ENCODE measurements at places on chromosomes 16 and 17.
A peak's percentile ranks its signal among the peaks of the same experiment; 100 is the strongest.

DNA sequence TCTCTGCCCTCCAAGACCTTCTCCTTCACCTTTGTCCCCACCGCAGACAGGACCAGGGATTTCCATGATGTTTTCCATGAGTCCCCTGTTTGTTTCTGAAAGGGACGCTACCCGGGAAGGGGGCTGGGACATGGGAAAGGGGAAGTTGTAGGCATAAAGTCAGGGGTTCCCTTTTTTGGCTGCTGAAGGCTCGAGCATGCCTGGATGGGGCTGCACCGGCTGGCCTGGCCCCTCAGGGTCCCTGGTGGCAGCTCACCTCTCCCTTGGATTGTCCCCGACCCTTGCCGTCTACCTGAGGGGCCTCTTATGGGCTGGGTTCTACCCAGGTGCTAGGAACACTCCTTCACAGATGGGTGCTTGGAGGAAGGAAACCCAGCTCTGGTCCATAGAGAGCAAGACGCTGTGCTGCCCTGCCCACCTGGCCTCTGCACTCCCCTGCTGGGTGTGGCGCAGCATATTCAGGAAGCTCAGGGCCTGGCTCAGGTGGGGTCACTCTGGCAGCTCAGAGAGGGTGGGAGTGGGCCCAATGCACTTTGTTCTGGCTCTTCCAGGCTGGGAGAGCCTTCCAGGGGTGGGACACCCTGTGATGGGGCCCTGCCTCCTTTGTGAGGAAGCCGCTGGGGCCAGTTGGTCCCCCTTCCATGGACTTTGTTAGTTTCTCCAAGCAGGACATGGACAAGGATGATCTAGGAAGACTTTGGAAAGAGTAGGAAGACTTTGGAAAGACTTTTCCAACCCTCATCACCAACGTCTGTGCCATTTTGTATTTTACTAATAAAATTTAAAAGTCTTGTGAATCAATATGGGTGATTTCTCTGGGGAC is 12.2 kb downstream of the CX3CL1 start:
- no peak for DNase-seq

- no peak for DNase-seq
Measured at GRCh38 chr17:82050761-82051641, 610 bp downstream of the RFNG start.

- no peak for DNase-seq
Measured at GRCh38 chr17:55340686-55341085, 75.9 kb downstream of the HLF start.

GRCh38 chr16:24855678-24856077 is 9.9 kb downstream of the SLC5A11 start:
- DNase-seq, result no peak

DNA sequence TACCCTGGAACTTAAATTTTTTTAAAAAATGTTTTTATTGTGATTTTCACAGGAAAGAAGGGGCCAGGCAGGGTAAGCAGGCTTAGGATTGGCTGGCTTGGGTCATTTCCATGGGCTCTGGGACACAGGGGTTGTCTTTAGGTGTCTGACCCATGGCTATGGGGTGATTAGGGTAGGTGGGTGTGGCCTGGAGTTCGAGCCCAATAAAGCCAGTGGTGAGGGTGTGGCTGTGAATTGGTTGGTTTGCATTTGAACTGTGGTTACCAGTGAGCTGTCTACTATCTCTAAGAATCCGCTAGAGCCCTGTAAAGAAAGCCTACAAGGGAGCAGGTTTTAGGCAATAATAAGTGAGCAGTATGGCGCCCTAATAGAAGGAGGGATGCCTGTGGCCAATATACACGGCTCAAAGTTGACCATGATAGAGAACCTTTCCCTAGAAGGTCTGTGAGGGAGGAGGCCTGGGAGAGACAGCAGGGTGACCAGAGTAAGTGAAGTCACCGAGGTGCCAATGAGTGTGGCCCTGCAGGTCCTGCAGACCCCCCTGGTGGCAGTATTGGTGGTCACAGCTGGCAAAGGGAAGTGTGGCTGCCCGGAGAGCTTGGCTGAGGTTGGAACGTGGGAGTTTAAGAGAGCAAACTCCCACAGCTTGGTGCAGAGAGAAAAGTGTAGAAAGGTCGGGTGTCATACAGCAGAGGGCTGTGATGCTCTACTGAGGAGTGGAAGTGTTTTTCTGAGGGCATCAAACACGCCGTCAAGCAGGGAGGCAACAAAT is 454.0 kb downstream of the WWOX start:
- no peak for DNase-seq

DNA sequence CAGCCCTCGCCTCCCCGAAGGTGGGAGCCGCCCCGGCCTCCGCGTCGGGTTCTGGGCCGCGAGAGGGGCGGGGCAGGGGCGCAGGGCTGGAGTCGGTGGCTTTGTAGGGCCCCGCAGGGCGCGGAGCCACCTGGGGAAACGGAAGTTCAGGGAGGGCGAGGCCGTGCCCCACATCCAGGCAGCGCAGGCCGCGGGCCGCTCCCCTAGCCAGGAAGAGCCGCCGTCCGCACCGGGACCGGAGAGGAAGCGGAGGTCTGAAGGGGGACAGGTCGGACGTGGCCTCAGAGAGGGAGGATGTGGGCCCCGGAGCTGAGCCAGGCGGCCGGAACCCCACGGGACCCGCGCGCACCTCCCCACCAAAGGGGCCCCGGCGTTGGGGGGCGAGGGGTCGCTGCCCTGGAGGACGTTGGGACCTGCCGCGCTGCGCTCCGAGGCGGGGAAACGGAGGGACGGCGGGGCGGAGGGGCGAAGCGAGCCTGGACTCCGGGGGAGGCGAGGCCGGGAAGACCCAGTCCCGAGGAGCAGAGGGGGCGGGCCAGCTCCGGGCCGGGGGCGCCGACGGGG is 482 bp upstream of the SLC16A3 start:
- DNase-seq, result peak; percentile 71
